ENCODE measurements at places on chromosomes 5 and 9. TPM values are rescaled to one million over a fixed set of nuclear protein-coding genes. Genes with fewer than 3 reads are reported as not detected.

BASP1 gene
- 134 TPM for total RNA-seq

GHR gene
- 24.3 TPM for total RNA-seq

GFRA3 gene
- 1.6 TPM for total RNA-seq

GMCL2 gene
- total RNA-seq, result not detected

- DNase-seq, result no peak
Measured at GRCh38 chr9:134461426-134461982, 135.2 kb downstream of the RXRA start.

- DNase-seq, result peak; percentile 71
Measured at GRCh38 chr9:91060520-91061343, 259.1 kb downstream of the SYK start.

DNA sequence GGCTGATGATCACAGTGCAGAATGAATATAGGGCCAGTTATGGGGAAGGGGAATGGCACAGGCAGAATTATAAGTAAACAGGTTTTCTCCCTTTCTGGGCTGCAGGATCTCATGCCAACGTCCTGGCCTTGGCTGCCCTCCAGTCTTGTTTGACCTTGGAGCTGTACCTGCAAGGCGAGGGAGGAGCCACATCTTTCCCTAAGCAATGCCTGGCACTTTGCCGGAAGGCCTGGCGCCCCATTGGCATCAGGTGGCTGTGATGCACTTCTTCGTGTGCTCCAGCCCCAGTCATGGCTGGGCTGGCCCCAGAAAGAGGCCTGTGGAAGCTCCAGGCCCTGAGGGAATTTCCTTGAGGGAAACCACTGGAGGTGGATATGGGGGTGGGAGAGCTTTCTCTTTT lies 16.7 kb upstream of the IQGAP2 start:
- DNase-seq, result no peak

PRR7 gene
- 4.8 TPM for total RNA-seq

DNA sequence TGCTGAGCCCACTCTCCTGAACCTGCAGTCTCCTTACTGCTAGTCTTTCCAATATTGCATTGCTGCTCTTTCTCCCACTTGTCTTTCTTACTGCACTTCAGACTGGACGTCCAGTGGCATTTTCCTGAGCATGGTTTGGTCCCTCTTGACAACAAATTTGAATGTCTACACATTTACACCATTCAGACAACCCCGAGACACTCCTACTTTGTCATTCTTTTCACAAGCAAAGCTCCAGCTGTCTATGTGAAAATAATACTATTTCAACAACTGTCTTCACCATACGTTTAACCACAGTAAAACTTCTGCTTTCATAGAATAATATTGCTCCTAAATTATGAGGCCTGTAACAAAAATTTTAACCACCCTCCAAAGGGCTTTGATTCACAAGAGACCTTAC lies 10.4 kb upstream of the APTX start:
- DNase-seq, result no peak

- DNase-seq, result peak; percentile 7
Measured at GRCh38 chr9:117706421-117707116, 2.4 kb downstream of the TLR4 start.

CHSY3 gene
- 23.6 TPM for total RNA-seq

GRCh38 chr9:100466829-100467221 lies 6.1 kb upstream of the TMEFF1 start:
- no peak for DNase-seq

DNA sequence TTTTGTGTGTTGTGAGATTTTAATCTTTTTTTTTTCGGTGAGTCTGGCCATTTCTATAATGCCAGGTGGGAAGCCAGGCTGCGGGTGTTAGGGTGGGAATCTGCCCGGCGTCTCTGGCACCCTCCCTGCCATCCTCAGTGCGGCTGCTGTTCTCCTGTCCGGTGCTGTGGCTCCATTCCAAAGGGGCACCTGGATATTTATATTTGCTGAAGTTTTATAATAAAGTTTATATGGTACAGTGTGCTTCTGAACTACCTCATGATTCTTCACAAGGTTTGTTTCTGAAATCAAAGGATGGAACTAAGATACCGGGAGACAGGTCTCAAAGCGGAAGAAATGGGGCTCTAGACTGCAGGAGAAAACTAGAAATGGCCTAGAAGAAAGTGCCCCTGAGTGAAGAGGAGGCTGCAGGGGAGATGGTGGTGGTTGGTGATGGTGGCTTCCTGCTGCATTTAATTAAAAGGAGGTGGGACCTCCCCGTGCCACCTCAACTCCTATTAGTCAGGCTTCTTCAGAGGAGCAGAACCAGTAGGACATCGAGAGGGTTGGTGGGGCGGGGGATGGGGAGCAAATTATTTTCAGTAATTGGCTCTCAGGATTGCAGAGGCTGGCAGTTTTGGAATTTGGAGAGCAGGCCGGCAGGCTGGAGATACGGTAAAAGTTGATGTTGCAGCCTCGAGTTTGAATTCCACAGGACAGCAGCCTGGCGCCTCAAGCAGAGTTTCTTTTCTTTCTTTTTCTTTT lies 102.2 kb upstream of the ICE1 start:
- DNase-seq, result no peak

DRD1 gene
- 0.80 TPM for total RNA-seq

PCDHB4 gene
- 2.5 TPM for total RNA-seq

SLC34A3 gene
- 1.8 TPM for total RNA-seq

DNA sequence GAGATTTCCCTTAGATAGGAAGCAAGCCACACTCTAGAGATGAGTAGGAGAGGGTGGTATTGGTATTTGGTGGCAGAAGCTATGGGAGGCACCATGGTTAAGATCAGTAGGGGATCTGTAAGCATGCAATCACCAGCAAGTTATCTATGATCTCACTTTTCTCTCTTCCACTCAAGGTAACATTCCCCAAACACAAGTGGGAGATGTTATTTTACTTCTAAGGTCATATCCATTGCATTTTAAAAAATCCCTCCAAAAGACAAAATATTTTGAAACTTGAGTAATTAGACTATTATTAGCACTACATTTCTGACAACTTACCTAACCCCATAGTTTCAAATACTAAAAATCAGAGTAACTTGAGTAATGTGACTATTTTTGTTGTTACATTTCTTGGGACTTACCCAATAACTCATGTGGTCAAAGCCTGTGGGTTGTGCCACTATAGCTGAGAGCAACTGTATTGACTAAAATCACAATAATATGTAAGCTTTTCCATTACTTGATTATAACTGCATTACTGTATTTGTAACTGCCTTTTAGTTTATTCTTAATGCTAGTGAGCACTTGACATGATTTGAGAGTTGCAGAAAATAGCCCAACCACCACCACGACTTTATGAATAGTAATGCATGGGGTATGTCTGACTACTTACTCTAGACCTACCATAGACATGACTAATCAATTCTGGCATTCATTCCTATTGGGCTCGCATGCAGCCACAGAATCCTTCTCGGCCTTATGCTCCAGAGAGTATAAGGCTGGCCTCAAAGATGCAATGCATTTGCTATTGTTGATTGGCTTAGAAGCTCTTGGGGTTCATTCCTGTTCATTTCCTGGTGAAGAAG lies 264.7 kb downstream of the TRIM32 start:
- DNase-seq, result no peak

LCN1 gene
- not detected for total RNA-seq

FAM13B gene
- 22.7 TPM for total RNA-seq

GRCh38 chr9:125241000-125241862 lies at the start of gene HSPA5:
HSPA5 (minus strand) TSS chr9:125241343; CDS start chr9:125241126, 217 bp downstream.
- peak; percentile 99 for DNase-seq

- DNase-seq, result no peak
Measured at GRCh38 chr5:31598640-31599611, 40.0 kb upstream of the PDZD2 start.

DNA sequence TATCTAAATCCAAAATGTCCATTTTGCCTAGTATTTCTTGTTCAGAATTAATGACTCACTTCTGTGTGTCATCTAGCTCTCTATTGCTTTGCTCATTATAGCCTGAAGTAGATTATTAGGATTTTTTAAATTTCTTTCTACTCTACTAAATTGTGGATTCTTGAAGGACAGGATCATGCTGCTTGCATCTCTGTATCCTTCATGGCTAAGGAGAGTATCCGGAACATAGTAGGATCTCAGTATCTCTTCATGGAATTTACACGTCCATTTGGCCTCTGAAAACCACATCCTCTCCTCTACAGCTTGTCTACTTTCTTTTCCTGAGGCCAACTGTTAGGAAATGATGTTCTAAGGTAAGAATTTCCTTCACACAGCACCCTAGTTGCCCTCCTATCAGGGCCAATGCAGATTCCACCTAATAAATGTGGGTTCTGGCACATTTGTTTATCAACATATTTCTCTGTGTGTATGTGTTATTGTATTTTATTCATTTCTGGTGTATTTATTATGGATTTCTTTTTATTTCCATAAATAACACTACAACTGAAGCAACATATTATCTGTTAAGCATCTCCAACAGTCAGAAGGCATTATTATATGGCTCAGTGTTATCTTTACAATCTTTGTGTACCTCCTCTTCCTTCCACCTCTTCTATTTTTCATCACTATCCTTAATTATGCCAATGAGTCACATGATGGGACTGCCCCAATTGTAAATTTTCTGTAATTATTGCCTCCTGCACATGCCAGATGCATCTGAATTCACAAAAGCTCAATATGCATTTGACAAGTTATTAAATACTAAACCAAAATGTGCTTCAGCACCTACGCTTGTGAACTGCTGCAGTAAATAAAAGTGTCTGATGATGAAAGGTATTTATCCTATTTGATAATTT lies 557.8 kb upstream of the TLE4 start:
- no peak for DNase-seq

TSLP gene
- total RNA-seq, result 0.07 TPM

- no peak for DNase-seq
Measured at GRCh38 chr5:149181732-149182131, 40.4 kb downstream of the ABLIM3 start.

DBH gene
- not detected for total RNA-seq

DNA sequence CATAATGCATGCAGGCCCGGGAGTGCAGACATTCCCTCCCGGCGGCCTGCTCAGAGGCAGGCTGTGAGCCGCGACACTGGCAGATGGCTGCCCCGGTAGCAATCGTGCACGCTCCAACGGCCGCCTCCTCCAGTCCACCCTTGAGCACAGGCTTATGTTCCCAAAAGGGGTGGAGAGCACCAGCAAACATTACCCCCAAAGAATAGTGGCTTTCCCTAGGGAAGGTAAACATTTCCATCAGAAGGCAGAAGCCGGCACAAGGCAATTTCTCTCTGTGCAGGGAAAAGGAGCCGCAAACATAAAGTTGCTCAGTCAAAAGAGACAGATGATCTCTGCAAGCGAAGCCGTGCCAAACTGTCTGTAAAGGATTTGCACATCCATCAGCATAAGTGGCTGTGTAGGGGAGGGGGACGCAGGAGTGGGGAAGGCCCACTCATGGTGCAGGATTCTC lies 92.5 kb downstream of the SIL1 start:
- DNase-seq, result no peak

PLAC8L1 gene
- total RNA-seq, result 1.5 TPM

DNA sequence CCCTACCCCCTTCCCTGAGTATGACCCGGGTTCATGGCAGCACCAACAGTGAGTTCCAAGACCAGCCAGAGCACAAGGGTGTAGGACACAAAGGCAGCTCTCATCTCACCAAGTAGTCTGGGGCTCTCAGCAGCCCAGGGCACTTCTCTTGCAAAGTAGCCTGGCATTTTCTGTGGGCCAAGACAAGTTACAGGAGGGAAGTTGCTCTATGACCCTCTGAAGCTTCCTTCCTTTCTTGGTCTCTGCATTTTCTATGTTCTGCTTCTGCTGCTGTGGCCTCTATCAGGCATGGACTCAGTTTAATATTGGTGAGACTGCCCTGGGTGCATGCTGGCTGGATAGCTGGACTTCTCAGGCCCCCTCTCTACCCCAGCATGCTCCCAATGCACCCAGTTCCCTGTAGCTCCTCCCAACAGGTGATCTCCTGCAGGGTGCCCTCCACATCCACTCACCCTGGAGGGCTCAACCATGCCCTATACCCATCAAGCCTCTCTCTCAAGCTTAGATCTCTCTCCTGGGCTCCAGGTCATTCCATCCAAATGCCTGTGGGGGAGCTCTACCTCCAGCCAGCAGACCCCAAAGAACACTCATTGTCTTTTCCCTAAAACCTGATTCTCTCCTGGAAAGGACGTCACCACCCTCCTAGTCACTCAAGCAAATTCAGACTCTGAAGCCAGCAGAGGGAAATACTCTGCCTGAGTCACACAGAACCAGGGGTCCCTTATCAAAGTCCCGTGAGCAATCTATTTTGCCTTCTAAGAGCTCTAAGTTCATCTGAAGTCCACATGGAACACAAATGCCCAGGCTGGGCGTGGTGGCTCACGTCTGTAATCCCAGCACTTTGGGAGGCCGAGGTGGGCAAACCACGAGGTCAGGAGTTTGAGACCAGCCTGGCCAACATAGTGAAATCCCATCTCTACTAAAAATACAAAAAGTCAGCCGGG lies 13.8 kb downstream of the TBC1D2 start:
- no peak for DNase-seq

APBB3 gene
- 21.0 TPM for total RNA-seq

SLC25A46 gene
- total RNA-seq, result 65.9 TPM

GRCh38 chr5:157067005-157067404 lies 8.1 kb upstream of the HAVCR1 start:
- DNase-seq, result no peak

BBLN gene
- 88.1 TPM for total RNA-seq

OTP gene
- total RNA-seq, result not detected

PAPPA gene
- 8.9 TPM for total RNA-seq

DNA sequence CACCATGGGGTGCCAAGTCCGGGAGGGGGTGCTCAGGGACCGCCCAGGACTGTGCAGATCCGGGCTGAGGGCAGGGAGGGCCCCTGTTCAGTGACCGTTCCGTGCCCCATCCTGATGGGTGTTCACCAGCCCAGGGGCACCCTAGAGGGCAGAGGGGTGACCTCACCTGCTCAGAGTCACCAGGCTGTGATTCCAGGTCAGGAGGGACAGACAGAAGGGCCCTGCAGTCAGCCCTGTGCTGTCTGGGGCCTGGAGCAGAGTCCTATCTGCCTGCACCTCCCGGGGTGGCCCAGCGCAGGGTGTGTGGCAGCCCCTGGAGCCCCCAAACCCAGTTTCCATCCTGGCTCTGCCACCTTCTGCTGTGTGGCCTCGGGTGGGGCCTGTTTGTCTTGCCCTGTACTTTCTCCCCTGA lies 241.9 kb downstream of the PBX3 start:
- no peak for DNase-seq

LHX2 gene
- not detected for total RNA-seq

- DNase-seq, result peak; percentile 7
Measured at GRCh38 chr5:16618138-16618897, 1.5 kb upstream of the RETREG1 start.

- peak; percentile 7 for DNase-seq
Measured at GRCh38 chr5:53476531-53477480, 3.6 kb upstream of the FST start.

DNA sequence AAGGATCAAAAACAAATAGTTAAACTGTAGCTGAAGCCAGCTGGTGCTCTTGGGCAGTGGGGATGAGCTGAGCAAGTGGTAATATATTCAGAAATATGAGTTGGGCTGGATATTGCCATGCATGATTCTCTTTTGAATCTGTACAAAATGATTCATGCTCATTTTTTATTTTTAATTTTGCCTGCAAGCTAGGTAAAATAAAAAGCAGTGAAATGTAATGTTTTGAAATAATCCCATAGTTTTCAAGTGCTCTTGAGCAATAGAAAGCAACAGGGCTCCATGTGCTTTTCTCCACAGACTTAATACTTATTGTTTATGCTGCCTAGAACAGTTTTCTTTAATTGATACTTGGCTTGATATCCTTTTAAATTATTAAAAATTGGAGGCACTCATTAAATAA lies 489.3 kb downstream of the TLE4 start:
- no peak for DNase-seq

GRCh38 chr5:159951387-159951786 lies 35.1 kb downstream of the ADRA1B start:
- no peak for DNase-seq

Data from hepatocyte (in vitro differentiated cells).